Stimulated activated CD4-positive, alpha-beta T cell treated with anti-CD3 and anti-CD28 coated beads, Interleukin-4, amount 100 ng/mL, for 24 hours (primary cell): ENCODE measurements at places on chromosomes 7 and 10.
A peak's percentile ranks its signal among the peaks of the same experiment; 100 is the strongest.

DNA sequence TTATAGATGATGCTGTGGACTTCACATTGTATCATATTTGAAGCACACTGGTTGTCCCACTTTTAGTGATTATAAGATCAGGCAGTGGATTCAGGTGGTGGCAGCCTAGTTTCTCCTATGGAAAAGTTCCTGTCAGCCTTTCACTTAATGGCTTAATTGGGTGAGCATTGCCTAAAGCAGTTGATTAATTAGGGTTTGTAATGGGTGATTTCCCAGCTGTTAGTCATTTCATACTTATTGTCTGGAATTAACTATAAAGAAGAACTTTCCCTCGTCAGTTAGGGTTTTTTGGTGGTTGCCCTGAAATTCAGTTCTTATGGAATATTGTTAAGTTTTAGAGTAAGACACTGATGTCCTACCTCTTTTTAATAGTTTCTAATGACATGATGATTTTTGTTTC is 78.8 kb downstream of the SLC25A40 start:
- DNase-seq: no peak

- DNase-seq: no peak
These were observed 2.0 kb upstream of the KIAA1217 start for GRCh38 chr10:24206926-24207325.

- no peak for DNase-seq
These were observed 40.9 kb downstream of the ARL5B start for GRCh38 chr10:18699849-18700840.

DNA sequence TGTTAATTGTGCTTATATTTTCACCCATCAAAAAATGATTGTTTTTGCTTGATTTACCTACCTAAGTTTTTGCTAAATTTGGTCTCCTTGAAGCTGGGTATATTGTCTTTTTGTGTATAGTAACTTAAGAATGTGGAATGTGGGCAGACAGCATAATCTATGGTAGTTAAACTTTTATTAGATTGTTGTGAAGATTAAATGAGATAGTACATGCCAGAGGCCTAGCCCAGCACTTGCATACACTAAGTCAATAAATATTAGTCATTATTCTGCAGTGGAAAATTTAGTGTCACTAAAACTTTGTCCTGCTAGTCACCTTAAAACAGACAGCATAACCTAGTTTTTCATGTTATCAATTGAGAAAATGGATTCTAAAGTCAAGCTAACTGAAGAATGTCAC is 19.3 kb upstream of the RPA3 start:
- no peak for DNase-seq

- DNase-seq: no peak
These were observed 47.4 kb downstream of the KCND2 start for GRCh38 chr7:120320218-120320961.

- no peak for DNase-seq
These were observed 321.8 kb downstream of the TCERG1L start for GRCh38 chr10:130989670-130990232.

DNA sequence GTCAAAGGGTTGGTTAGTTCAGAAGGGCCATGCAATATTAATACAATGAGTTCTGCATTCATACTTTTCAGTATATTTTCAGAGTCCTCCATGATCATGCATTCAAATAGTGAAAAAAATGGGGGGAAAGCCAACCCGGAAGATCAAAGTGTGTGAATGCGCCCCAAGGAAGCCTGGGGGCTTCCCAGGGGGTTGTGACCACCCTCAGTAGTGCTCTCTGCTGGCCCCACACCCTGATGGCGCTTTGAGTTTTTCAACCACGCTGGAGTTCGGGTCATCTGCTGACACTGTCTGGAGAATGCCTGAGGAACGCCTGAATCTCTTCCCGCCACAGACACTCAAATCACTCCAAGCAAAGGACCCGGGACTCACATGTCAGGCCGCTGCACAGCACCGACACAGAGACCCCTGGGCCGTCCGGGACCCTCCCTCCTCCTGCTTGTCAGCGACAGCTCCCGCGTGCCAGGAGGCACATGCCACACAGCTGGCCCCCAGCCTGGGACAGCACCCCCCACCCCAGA is 1.0 kb downstream of the TNS3 start:
- DNase-seq: no peak

DNA sequence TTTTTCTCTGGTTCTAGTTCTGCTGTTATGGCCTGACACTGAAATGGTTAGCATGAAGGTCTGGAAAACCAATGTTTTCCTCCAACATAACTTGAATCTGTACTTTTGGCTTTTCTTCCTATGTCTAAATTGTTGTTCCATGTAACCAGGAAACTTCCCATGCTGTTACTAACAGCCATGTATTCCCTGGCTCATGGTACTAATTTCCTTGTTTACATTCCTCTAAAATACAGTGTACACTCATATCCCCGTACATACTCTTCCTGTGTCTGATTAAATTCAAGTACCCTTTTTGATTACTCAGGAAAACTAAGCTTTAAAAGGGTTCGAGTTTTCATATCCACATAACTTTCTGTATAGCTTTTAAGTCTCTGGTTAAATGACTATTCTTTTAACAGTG is 12.3 kb upstream of the ACSM6 start:
- DNase-seq: no peak

DNA sequence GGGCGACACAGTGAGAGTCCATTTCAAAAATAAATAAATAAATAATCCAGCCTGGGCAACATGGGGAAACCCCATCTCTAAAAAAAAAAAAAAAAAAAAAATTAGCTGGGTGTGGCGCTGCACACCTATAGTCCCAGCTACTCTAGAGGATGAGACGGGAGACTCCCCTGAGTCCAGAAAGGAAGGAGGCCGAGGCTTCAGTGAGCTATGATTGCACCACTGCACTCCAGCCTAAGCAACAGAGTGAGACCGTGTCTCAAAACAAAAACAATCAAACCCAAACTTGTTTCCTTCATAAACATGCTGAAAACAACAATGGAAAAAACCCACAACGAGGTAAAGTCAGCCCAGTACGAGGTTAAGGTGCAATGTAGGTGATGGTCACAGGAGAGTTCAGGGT is 1.2 kb downstream of the COX19 start:
- DNase-seq: no peak

DNA sequence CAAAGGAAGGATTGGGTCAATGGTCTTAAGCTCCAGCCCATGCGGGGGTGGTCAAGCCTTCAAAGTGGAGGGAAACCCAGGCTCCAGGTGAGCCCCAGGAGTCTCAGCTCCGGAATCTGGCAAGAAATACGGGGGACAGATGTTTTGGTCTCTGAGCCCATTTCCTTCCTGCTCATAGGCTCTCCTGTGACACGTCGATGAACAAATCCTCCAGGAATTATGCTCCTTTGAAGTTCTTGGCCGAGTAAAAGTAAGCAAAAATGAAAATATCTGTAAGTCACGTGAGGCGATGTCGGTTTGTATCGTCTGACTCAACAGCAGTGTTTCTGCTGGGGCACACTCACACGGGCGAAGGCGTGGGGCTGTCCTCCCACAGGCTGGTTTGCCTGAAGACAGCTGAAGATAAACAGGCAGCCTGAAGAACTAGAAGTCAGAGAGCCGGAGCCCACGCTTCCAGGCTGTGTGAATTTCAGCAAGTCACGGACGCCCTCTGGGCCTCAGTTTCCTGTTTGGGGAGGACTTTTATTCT is 52.6 kb upstream of the SMNDC1 start:
- peak; percentile 77 for DNase-seq

DNA sequence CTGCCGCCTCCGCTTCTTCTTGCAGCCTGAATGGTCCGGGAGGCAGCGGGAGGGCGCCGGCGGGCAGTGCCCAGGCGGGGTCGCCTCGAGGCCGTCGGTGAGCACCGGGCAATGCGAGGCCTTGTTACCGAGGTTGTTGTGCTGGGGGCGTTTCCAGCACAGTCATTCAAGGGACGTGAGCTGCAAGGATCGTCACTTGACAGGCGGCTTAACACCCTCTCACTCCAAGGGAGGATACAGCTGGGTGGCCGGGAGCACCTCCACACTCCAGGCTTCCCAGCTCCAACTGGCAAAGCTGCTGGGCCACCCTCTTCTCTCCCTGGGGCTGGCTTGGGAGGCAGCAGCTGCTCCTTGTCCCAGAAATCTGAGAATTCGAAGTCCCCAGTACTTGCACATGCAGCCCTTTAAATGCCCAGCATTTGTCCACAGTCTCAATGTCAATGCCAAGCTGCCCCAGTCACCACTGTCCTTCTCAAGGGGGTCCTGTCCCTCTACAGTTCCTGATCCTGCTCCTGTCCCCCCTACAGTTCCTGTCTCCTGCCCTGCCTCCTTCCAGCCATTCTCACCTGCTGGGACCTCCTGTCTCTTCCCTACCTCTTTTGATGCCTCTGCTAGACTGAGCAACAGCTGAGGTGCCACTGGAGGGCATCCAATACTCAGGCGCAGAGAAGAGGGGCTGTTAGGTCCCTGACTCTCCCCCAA is 4.4 kb upstream of the HOXA11 start:
- no peak for DNase-seq

GRCh38 chr7:69840248-69840647 is 242.0 kb downstream of the AUTS2 start:
- DNase-seq: no peak

DNA sequence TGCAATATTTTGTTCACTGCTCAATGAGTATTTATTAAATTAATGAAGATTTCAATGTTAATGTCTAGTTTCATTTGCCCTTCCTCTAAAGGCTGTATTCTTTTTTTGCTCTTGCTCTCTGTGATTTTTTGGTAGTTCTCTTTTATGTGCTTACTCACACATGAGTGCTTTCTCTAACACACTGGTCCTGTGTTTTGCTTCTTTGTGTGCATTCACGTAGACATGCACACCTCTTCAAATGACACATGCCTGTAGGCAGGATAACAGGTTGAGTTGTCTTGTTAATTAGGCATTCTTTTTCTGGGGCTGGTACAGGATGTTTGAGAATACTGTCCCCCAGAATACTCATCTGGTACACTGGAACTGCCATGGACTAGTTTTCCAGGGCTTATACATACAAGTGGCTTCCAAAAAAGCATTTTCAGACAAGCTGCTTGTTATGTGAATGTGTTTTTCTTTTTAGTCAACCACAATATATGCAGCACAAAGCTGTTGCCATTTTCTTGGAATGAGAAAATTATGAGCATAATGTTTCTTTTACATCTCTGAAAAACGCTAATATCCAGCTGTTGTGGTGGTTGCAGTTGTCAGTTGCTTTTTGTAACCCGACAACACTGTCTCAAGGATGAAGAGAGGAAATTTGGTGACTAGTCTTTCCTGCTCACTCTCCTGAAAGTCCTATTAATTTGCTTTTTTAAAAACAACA is 416.4 kb downstream of the AUTS2 start:
- no peak for DNase-seq

DNA sequence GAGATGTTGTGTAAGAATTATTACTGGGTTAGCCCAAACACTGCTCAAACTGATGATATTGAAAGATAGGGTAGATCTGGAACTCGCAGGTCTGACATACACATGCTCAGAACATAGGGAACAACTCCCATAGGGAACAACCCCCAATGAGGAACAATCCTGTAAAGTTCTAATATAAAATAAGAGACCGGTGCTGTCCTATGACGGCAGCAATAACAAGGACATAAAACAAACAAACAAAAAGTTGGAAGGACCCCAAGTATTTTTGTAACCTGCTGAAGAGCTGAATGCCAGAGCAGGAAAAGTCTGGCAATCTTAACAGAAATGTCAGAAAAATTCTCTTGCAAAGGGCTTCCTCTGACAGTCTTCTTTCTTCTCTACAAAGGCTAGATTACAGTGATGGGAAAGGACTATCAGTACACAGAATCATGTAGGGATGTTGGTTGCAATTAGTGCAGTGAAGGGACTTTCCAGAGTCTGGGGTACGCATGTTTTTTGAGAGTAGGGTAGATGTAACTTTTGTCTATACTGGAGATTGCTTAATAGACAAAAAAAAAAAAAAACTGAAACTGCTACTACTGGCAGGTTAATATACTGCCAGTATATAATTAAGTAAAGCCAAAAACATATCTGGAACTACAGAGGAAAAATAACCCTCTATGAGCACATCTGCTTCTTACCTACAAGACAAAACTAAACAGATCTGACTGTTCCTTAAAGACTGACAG is 35.5 kb downstream of the IDE start:
- no peak for DNase-seq

GRCh38 chr7:101162551-101163278 is 2.7 kb downstream of the VGF start:
- DNase-seq: no peak
